ENCODE measurements at places on chromosomes 7 and 10.

- no peak for DNase-seq
Observed at GRCh38 chr7:3196629-3197400, 104.2 kb upstream of the SDK1 start.

GRCh38 chr7:130917669-130918128 is 183.7 kb upstream of the KLF14 start:
- no peak for DNase-seq

DNA sequence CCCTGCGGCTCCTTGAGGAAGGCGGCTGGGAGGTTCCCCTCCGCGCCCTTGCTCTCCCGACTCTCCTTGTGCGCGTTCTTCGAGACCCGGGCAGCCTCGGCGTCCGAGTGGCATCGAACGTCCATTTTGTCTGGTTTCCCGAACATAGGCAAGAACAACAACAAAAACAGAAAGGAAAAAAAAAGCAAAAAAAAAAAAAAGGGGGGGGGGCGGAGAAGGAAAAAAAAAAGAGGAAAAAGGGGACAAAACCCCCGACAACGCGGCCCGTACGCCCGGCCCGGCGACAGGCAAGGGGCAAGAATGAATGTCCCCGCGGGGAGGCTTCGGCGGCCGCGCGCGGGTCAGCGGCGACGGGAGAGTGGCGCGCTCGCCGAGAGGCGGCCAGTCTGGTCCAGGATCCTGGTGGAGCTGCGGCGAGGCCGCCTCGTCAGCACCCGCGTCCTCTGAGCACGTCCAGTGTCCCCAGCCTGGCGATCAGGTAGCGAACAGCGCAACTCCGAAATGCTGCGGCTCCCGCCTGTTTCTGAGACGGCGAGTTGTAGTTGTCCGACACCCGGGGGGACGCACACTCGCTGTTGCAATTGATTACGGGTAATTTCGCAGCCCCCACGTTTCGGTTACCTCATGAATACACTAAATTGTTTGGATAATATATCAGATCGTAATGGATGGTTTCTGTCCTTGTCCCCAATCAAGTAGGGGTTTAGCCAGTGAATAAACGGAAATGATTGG is at the start of gene VAX1:
VAX1 (minus strand) TSS at position 360 of the 732 bp plus-strand sequence; CDS start at position 146, 214 bp downstream.
- DNase-seq: no peak

GRCh38 chr10:80090121-80090520 is 11.7 kb downstream of the TMEM254 start:
- DNase-seq: no peak

GRCh38 chr7:96870934-96871333 is 134.4 kb upstream of the DLX6 start:
- no peak for DNase-seq

DNA sequence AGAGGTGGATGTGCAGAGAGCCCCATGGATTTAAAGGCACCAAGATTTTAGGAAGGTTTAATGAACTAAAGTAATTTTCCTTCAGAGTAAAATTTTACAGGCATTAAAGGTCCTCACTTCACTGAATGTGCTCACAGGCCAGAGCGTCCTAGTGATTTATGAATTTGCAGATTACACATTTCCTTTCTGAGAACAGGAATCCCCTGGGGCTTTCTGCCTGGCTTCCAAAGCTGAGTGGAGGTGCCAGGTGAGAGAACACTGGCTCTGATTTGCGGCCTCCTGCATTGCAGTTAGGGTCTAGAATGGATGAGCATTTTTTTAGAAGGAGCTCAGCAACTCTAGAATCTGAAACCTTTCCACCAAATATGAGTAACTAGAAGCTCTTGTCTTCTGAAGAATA is 194.3 kb downstream of the SORCS3 start:
- DNase-seq: no peak

Measured in left renal cortex interstitium (tissue), 4 donors.